ENCODE measurements at places on chromosomes 12 and 14.

GRCh38 chr14:61264010-61264571 is 17.0 kb downstream of the TMEM30B start:
- DNase-seq, result no peak

- DNase-seq, result no peak
Observed at GRCh38 chr14:59811815-59812214, 58.8 kb downstream of the RTN1 start.

DNA sequence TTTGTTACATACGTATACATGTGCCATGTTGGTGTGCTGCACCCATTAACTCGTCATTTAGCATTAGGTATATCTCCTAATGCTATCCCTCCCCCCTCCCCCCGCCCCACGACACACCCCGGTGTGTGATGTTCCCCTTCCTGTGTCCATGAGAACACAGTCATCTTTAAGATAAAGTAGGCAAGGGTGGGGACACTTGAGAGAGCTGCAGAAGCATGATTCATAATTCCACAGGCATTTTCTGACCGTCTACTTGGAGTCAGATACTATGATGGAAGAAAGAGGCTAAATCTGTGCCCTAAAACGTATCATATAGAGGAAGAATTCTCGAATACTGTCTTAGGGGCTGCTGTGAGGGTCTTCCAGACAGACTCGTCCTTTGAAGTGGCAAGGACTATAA is 145.9 kb upstream of the VASH1 start:
- no peak for DNase-seq

DNA sequence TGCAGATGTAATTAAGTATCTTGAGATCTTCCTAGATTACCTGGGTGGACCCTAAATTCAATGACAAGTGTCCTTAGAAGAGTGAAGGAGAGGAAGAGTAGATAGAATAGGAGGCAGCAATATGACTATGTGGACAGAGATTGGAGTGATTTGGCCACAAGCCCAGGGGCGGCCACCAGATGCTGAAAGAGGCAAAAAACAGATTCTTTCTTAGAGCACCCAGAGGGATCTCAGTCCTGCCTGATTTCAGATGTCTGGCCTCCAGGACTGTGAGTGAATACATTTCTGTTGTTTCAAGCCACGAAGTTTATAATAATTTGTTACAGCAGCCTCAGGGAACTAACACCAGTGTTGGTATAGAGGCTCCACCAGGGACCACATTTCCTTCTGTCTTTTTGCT is 67.3 kb downstream of the DACT1 start:
- DNase-seq, result no peak

GRCh38 chr12:104133321-104133720 is 4.7 kb downstream of the NFYB start:
- DNase-seq, result no peak

DNA sequence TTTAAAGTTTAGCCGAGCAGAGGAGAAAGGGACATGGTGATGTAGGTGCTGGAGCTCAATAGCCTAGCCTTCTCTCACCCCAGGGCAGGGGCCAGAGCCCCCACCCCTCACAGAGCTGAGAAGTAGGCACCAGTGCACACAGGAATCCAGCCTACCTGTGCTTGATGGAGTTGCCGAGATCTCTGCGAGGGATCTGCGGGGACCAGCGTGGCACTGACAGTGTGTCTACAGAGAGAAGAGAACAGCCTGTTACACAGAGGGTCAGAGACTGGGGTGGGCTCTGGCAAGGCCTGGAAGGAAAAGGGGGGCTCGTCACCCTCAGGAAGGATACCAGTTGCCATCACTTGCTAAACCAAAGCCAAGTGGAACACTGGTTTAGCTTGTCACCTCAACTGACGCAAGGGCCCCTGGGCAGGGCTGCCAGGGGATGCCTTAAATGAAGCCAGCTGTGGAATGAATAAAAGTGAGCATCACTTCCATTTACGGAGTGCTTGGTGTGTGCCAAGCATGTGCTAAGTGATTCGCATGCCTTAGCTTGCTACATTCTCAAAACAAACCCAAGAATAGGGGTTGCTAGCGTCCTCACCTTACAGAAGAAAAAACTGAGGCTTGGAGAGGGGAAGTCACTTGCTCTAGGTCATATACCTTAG is 220.8 kb upstream of the NOS1 start:
- DNase-seq, result no peak

GRCh38 chr14:36741858-36742257 is 80.2 kb downstream of the PAX9 start:
- no peak for DNase-seq

GRCh38 chr12:84079626-84080025 is 833.0 kb downstream of the SLC6A15 start:
- DNase-seq, result no peak
